PC-3 (cell line): ENCODE measurements at places on chromosomes 6 and 20. TPM values are rescaled to one million over a fixed set of nuclear protein-coding genes. Genes with fewer than 3 reads are reported as not detected.
A peak's percentile ranks its signal among the peaks of the same experiment; 100 is the strongest.

Gene BTN1A1
- total RNA-seq: not detected in 2 replicates

DNA sequence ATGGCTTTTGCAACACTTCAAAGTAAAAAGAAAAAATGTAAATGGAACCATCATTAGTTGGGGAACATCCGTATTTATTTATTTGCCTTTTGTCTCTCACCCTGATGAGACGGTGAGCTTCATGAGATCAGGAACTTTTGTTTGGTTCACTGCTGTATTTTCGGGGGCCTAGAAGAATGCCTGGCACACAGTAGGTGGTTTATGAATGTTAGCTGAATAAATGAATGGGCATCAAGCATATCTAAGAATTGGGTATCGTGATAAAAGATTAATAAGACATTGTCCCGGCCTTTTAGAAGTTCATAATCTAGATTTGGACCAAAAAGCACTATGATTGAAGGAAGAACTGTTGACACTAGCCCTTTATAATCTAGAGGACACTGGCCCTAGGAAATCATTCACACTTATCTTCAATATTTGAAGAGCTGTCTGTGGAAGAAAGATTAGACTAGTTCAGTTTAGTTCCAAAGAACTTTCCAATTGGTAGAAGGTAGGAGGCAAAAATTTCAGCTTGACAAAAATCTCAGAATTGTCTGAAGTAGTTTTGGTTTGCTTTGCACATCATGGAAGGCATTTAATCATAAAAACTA is 70.3 kb upstream of the CD83 start:
- no peak for DNase-seq
- H3K4me1 ChIP-seq: no peaks in the 10 kb centered on the region; the same call in 1 of the 2 replicates
- no peaks in the 10 kb centered on the region for H3K36me3 ChIP-seq
- H3K4me3 ChIP-seq: no peak overlapping the region

DNA sequence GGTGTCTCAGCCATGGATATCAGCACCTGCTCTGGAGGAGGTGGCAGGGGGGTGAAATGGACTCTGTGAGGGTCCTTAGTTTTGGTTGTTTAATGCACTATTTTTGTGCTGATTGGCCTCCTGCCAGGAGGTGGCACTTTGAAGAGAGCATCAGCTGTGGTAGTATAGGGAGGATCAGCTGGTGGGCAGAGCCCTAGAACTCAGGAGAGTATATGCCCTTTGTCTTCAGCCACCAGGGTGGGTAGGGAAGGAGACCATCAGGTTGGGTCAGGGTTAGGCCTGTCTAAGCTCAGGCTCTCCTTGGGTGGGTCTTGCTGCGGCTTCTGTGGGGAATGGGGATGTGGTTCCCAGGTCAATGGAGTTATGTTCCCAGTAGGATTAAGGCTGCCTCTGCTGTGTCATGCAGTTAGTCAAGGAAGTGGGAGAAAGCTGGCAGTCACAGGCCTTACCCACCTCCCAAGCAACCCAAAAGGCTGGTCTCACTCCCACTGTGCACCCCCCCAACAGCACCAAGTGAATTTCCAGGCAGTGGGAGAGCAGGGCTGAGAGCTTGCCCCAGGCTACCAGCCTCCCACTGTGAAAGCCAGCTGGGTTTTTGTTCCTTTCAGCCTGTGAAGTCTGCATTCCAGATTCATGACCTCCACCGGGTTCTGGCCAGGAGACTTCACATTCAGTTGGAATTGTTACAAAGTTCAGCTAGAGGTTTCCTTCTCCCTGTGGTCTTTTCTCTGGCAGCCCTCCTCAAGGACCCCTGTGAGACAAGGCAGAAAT is 5.7 kb upstream of the OSTM1 start:
- H3K27ac ChIP-seq: no peak overlapping the region
- DNase-seq: peak; percentile 37
- H3K27me3 ChIP-seq: no peaks in the 10 kb centered on the region
- no peak overlapping the region for H3K4me3 ChIP-seq

DNA sequence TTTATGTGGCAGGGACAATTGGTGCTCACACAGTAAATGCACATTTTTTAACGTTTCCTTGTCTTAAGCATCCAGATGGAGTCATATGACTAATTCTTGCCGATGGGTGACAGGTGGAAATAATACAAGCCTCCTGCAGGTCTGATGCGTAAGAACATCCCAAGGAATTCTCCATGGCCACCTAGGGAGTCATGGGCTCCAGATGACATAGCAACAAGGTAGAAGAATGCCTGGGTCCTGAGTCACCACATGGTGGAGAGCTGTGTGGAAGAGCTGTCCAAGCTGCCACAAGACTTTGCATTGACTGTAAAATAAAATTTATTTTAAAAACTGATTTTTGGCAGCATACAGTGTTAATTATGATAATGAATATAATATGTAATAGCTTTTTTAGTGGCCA is 77.0 kb upstream of the MAP3K7 start:
- peaks cover 3% of the 10 kb centered on the region; the same call in 1 of the 2 replicates for H3K27me3 ChIP-seq
- no peaks in the 10 kb centered on the region for H3K36me3 ChIP-seq
- H3K4me1 ChIP-seq: no peaks in the 10 kb centered on the region
- H3K4me3 ChIP-seq: no peak overlapping the region
- peak; percentile 19 for DNase-seq

GRCh38 chr6:14542670-14543366 is 425.2 kb downstream of the CD83 start:
- H3K4me1 ChIP-seq: peaks cover 29% of the 10 kb centered on the region
- DNase-seq: peak; percentile 64
- no peaks in the 10 kb centered on the region for H3K27me3 ChIP-seq
- no peak overlapping the region for H3K27ac ChIP-seq
- H3K36me3 ChIP-seq: no peaks in the 10 kb centered on the region
- no peak overlapping the region for H3K4me3 ChIP-seq

DNA sequence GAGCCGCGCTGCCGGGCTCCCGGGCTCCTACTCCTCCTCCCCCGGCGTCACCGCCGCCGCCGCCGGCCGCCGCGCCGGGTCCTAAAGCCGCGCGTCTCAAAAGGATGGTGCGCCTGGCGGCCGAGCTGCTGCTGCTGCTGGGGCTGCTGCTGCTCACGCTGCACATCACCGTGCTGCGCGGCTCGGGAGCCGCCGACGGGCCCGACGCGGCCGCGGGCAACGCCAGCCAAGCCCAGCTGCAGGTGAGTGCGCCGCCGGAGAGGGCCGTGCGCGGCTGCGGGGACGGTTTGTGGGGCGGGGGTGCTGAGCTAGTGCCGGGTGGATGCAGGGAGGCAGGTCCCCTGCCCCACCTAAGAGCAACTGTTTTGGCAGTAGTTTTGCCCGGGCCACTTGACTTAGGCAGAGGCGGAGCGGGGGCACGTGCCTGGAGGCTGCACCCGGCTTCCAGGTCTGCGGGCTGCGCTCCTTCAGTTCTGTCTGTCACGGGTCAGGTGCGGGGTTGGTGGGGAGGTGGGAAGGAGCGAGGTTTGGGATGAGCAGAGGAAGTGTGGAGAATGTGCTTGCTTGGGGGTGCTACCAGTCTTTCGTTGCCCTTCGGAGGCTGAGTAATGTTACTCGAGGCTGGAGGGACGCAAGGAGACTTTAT is 722 bp downstream of the ISM1 start:
- peaks cover 12% of the 10 kb centered on the region; the same call in 1 of the 2 replicates for H3K4me1 ChIP-seq
- H3K27ac ChIP-seq: no peak overlapping the region
- no peaks in the 10 kb centered on the region for H3K36me3 ChIP-seq
- H3K27me3 ChIP-seq: peaks cover 78% of the 10 kb centered on the region
- peak overlapping the region; percentile 64 for H3K4me3 ChIP-seq
- DNase-seq: peak; percentile 67

- DNase-seq: peak; percentile 27
- H3K27me3 ChIP-seq: no peaks in the 10 kb centered on the region
- H3K4me3 ChIP-seq: peak overlapping the region; percentile 79
- peak overlapping the region; percentile 50 for H3K27ac ChIP-seq
- H3K4me1 ChIP-seq: peaks cover 39% of the 10 kb centered on the region
Observed at GRCh38 chr20:3889489-3890397, 556 bp downstream of the PANK2 start.

Gene WFDC10B
- not detected in 2 replicates for total RNA-seq

DNA sequence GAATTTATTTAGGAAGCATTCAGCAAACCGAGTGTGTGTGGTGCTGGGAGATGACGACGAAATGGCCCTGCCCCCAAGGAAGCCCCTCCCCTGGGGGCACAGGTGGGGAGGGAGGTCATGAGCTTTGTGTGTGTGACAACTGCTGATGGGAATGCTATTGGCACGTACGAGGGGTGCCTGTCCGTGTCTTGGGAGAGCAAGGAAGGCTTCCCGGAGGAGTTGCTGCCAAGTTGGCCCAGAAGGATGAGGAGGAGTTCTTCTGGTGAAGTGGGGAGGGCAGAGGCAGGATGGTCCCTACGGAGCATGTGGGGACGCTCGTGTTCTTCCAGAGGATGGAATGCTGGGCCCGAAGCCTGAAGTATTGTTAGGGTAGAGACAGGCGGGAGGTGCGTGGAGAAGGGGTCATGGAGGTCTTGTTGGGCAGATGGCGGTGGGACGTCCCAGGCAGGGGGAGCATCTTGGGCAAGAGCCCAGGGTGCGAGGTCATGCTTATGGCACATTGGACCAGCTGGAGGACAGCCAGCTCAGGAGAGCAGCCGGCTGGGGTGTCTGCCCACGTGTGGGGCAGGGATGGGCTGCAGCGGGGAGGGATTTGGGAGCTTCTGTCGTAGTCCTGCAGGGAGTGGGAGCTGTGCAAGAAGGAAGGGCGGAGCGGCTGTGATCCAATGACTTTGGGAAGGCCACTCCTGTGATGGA is 46.1 kb downstream of the SYNJ2 start:
- H3K4me1 ChIP-seq: peaks cover 29% of the 10 kb centered on the region
- H3K27ac ChIP-seq: no peak overlapping the region
- H3K36me3 ChIP-seq: no peaks in the 10 kb centered on the region
- DNase-seq: no peak
- H3K4me3 ChIP-seq: no peak overlapping the region

- H3K27me3 ChIP-seq: peaks cover 7% of the 10 kb centered on the region
- no peak overlapping the region for H3K27ac ChIP-seq
- DNase-seq: no peak
- H3K4me1 ChIP-seq: no peaks in the 10 kb centered on the region
- H3K4me3 ChIP-seq: no peak overlapping the region
- H3K36me3 ChIP-seq: no peaks in the 10 kb centered on the region
Observed at GRCh38 chr6:110318971-110319370, 39.2 kb downstream of the METTL24 start.

Gene SLC52A3
- total RNA-seq: 4.2 and 5.9 TPM in 2 replicates

Gene KIFC1
- 60.6 and 66.7 TPM in 2 replicates for total RNA-seq

GRCh38 chr6:93759190-93759589 is 339.8 kb upstream of the EPHA7 start:
- H3K27ac ChIP-seq: no peak overlapping the region
- no peak for DNase-seq
- H3K36me3 ChIP-seq: no peaks in the 10 kb centered on the region
- H3K27me3 ChIP-seq: no peaks in the 10 kb centered on the region
- H3K4me3 ChIP-seq: no peak overlapping the region
